ENCODE measurements at places on chromosomes 4 and X. TPM values are rescaled to one million over a fixed set of nuclear protein-coding genes. Genes with fewer than 3 reads are reported as not detected.

DNA sequence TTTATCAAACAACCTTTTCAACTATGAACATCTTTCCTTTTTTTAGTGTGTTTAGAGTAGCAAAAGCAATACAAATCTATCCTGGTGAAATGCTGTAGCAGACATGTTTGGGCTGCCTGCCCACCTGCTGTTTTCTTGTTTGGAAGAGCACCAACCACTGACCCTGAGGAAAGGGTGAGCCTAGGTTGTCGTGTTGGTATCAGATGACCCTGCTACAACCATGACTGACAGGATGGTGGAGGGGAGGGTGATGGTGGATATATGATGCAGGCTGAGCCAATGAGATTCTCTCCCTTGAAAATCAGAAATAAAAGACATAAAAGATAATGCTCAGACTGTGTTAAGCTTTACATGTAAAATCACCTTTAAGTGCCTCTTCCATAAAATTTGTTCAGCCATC is 201.2 kb downstream of the NPNT start:
- DNase-seq = no peak

PLAC8 gene
- 123 TPM for total RNA-seq

DNA sequence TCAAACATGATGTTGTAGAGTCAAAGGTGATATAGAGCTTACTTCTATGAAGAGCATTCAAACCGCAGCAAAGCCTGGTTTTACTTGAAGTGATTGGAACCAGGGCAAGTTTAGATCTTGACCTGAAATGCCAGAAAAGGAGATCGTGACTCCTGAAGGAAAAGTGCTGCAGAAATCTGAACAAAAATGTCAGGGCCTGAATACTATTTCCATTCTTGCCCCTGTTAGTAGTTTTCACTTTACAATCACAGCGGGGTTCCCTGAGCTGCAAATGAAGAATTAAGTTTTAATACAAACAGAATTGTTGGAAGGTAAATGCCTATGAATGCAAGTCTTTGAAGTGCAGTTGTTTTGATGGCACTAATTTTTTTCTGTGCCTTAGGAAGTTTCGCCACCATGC is 4.1 kb downstream of the SLIT2 start:
- DNase-seq = peak; percentile 45

SMIM10 gene
- 10.7 TPM for total RNA-seq

DNA sequence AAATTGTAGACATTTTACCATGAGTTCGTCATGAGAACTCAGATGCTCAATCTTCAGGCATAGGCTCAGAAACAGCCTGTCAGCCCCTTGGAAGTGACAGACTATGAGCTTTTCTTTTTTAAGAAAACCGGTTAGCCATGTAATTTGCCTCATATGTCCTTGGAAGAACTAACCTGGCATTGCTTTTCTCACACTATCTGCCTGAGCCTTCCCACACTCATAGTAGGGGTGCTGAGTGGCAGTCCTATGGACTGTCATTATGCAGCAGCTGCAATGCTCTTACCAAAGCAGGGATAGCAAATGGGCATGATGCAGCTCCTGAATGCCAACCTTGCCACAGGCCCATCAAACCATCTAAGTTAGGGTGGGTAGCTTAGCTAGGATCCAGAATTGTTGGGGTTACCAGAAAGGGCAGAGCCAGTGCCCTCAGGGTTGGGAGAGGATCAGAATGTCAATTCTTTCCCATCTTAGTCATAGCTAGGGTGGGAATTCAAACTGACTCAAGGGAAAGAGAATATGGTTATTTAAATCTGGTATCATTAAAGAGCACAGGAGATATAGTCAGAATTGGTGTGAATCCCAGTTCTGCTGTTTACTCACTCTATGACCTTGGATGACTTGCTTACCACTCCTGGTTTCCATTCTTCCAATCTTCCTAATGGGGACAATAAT is 230.6 kb upstream of the CPEB2 start:
- DNase-seq = no peak

KCNIP4 gene
- not detected for total RNA-seq

FAAH2 gene
- total RNA-seq = not detected

CTAG1B gene
- total RNA-seq = not detected

SRPX2 gene
- total RNA-seq = 33.9 TPM

DNA sequence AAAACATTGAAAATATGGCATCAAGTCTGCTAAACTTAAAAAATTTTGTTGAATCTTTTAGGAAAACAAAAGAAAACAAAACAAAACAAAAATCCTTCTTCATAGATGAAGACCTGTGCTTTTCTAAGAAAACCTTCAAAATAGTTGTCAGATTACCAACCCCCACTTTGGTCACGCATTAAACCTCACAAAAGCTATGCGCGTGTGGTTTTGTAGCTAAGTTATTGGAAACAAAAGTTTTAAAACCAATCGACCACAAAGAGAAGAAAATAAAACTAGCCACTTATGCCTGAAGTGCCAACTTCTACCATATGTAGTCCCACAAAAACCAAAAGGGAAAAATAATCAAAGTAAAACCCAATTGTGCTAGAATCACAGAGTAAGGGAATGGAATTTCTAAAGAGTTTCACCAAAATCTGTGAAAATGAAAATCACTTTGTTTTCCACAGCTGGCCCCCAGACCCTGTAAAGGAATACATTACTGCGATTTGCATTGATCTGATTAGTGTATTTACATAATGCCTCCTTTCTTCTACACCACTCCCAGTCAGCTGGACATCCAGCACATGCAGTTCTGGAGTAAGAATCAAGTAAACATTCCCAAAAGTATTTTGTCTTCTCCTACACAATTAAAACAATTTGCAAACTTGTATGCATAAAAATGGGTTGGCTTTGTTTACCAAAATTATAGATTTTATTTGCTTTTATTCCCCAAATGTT is 330.1 kb upstream of the DKK2 start:
- no peak for DNase-seq

All from SJSA1 (cell line).